ENCODE measurements at places on chromosomes 4 and X.
A peak's percentile ranks its signal among the peaks of the same experiment; 100 is the strongest.

- DNase-seq = no peak
Observed at GRCh38 chrX:65644621-65645289, 22.7 kb upstream of the MSN start.

- DNase-seq = no peak
Observed at GRCh38 chr4:186699881-186700397, 23.7 kb downstream of the FAT1 start.

GRCh38 chr4:125729171-125729570 is 414.4 kb downstream of the FAT4 start:
- DNase-seq = no peak

DNA sequence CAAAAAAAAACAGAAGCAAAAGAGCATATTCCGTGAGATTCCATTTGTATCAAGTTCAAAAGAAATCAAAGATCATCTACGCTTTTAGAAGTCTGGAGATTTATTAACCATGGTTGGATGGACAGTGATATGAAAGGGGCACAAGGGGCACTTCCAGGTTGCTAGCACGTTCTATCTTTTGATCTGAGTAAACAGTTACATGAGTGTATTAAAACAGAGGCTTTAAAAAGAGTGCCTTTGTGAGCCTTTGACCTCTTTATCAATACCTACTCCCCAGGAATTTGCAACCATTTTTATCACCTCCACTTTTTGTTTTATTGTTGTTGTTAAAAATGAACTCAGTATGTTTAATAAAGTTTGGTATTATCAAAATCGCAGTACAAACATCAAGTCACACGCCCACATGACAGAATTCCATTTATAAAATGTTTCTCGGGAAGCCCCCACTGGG is 72.4 kb upstream of the UCP1 start:
- DNase-seq = no peak

DNA sequence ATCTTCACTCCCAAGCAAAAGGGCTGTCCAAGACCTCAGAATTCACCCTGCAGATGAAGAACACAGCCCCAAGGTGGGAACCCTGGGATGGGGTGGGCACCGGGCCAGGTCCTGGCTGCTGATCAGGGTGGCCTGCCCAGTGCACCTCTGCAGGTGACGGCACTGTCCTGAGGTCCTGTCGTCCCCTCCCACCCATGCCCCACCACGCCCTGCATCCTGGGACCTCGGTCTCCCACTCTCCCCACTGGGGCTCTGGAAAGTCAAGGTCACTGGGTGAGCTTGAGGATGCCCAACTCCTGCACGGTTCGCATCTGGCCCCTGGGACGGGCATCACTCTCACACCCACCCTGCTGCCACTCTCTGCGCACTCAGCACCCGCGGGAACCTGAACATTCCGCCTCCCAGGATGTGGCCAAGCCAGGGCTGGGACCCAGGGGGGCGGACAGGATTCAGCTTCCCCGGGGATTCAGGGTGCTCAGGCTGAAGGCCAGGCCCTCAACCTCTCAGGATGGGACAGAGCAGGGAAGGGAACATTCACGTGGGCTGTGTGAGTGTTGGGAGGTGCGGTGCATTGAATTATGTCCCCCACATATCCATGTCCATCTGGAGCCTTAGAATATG is 115.9 kb downstream of the CPZ start:
- DNase-seq = no peak

DNA sequence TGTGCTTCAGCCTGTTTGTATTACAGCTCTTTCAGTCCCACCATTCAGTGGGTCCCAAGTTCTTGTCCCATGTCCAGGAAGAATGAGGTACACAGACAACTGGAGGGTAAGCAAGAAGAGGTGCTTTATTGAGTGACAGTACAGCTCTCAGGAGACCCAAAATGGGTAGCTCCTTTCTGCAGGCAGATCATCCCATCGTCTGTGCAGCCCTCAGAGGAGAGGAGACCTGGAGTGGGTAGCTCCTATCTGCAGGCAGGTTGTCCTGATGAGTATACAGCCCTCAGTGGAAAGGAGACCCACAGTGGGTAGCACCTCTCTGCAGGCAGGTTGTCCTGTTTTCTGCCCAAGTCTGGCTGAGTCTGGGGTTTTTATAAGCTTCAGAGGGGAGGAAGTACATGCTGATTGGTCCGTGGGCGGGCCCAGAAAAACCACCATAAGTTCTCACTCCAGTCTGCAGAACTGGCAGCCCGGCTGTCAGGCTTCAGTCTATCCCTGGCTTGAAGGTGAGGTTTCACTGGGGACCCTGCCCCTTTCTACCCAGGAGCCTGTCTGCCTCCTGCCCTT is 18.0 kb downstream of the GRK4 start:
- no peak for DNase-seq

DNA sequence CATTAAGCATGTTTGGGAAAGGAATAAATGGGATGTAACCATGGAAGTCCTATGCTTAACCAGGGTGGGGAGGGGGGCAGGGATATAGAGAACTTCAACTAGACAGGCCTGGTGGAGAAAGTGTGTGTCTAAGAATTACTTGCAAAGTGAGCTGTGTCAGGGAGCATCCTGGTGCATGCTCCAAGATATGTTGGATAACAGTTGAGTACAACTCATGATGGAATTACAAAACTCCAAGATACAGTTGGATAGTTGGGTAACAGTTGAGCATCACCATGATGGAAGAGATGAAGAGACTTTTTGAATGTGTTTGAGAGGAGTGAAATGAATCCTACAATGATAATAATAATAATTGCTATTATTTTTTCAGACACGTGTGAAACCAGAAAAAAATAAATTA is 26.1 kb upstream of the ACSL1 start:
- no peak for DNase-seq

DNA sequence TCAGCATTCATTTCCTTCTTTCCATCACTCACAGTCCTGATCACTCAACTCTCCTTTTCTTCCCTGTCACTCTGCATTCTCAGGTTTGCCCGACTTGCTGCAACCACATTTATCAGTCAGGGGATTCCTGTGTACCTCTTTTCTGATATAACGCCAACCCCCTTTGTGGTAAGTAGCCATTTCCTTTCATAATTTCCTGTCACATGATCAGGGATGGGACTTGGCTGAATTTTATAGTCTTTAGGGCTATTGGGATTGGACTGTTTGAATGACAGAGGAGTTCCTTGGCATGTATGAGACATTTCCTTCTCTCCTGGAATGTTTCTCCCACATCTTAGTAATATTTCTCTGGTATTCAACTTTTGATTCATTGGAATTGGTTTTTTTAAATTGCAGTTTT is 11.0 kb downstream of the PGM2 start:
- DNase-seq = no peak

DNA sequence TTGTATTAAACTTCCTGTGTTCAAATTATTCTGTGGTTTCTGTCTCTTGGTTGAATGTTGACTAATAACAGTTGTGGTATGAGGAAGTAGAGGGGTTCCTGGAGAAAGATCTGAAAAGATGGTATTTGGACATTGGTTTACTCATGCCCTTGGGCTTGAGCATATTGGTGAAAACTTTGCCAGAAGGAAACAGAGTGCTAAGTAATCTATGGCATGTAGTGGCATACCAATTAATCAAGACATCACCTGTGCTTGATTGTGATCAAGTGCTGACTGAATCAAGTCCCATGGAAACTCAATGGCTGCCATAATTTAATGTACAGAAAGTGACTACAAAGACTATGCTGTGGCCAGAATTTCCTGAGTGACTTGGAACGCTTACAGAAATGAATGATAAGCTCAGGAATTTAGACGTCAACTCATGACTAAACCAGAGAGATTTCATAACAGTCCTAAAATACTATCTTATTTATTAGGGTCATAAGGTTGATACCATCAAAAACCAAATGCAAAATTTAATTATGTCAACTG is 2062.9 kb downstream of the ARAP2 start:
- DNase-seq = no peak

DNA sequence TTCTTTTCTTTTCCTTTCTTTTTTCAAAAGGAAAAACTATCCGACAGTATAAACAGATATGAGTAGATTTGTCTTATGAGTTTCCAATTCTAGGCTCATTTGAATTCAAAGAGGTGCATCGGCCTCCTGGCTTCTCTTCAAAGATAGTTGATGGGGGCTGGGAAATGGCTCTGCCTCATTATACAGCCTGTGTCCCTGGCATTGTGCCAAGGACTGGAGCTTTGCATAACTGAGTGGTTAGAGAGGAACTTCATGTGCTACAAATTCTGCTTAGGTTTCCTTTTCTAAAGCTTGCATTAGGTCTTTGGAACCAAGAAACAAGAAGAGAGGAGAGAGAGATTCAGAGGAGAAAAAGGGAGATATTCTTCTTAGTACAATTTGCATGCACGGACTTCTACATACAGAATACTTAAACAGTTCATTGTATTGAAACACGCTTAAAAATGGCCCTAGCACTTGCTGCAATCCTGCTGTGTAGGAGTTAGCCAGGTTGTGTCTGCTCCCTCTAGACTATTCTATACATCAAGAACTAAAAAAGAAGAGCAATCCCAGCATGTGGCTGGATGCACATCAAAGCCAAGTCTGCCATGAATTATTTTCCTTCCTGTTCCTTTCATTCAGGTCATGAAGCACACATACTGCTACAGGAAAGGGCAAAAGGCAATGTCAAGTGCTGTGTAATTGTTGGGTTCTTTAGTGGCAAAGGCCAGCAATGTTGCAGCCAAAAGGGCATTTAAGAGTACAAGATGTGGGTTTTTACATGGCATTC is 70.9 kb downstream of the INTS12 start:
- peak; percentile 94 for DNase-seq

GRCh38 chrX:71543316-71543715 is 10.4 kb downstream of the OGT start:
- no peak for DNase-seq

DNA sequence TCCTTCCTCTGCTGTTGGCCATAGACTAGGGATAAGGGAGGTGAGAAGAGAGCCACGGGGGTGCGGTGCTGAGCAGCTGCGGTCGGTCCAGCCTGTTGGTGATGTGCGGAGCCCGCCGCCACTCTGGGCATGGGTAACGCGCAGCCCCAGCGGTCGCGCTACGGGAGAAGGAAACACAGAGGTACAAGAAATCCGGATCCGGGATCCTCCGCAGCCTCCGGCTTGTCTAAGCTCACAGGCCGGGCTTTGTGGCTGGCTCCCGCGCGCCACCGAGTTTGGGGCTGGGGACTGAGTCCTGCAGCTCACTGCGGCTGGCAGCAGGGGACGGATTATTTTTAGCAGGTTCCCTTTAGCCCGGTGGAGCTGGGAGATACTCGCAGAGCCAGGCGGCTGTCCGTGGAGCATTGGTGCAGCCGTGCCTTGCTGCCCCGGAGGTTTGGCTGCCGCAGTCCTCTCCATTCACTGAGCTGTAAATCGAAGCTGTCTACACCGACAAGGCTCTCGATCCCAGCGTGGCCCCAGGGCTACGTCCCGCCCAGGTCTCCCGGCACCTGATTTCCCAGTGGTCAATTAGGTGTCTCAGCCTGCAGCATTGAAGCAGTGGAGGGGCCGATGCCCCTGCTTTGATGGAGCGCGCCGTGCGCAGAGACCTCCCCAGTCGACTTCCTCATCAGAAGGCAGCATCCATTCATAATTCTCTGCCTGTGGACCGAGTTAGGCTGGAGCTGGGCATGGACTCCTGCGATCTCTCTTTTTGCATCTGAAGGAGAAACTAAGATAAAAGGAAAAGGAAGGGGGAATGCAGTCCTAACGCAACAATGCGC is 81.9 kb upstream of the SCML1 start:
- DNase-seq = no peak

DNA sequence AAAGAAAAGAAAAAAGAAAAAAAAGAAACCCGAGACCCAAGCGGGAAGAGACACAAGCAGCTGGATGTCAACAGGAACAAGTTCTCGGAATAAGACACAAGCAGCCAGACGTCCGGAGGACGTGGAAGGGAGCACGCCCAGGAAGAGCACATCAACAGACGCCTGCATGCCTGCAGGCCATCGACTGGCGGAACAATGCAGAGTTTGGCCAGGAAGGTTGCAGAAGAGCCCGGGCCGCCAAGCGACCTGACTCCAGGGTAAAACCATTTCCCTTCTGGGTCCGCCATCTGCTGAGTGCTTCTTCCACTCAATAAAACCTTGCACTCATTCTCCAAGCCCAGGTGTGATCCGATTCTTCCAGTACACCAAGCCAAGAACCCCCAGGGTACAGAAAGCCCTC is 95.6 kb upstream of the PRR32 start:
- no peak for DNase-seq

- DNase-seq = no peak
Observed at GRCh38 chr4:184616633-184617551, 32.4 kb downstream of the CASP3 start.

DNA sequence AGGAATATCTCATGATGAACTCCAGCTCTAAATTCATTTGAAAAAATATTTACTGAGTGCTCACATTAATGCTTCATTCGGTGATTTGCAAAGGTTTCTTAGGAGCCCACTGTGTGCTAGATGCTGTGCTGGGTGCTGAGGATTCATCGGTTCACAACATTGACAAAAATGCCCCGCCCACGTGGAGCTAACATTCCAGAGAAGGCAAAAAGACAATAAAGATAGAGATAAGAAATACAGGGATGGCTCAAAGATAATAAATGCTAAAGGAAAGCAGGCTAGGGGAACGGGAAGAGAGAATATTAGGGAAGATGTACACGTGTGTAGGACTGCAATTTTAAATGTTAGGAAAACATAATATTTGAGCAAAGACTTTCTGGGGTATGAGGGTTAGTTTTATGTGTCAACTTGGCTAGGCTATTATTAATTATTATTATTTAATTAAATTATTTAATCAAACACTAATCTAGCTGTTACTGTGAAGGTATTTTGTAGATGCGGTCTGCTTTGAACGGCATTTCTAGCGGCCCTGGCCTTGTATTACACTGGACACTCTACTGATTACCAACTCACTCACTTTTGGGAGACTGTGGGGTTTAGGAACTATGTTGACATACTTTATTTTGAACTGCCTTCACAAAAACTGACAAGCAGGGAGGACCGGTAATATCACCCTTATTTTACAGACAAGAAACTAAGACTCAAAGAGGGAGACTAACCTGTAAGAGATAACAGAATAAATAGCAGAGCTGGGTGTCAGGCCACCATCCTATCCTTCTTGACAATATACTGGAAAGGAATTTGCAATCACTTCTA is 61.9 kb upstream of the IRF2 start:
- DNase-seq = no peak

- DNase-seq = no peak
Observed at GRCh38 chrX:20373063-20373462, 106.4 kb upstream of the RPS6KA3 start.

GRCh38 chr4:40475609-40476008 is 140.5 kb downstream of the CHRNA9 start:
- DNase-seq = no peak

GRCh38 chrX:102866981-102867656 is 70.0 kb upstream of the RAB40AL start:
- DNase-seq = no peak

DNA sequence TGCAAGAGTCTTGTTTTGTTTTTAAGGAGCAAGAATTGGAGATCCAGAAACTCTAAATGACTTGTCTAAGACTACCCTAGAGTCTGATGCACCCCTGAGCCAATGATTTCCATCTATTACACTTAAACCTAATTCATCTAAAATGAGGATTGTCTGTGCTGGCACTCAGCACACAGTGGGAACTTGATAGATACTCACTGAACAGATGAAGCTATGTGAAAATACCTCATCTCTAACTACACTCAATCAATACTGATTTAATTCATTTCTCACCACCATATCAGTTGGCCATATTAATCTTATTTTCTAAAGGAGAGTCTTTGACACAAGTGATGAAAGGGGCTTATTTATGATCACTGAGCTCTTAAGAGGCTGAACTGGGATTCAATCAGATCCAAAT is 262.1 kb downstream of the HS3ST1 start:
- no peak for DNase-seq
